Frontal cortex (tissue), 4 donors: ENCODE measurements at places on chromosomes 6 and 20. TPM values are rescaled to one million over a fixed set of nuclear protein-coding genes. Genes with fewer than 3 reads are reported as not detected.

- no peak for DNase-seq
These were observed 91.7 kb downstream of the GJA10 start for GRCh38 chr6:89985751-89986493.

- DNase-seq, result no peak
These were observed 449.2 kb downstream of the GJA1 start for GRCh38 chr6:121884620-121885019.

GRCh38 chr6:39203436-39204159 is 25.7 kb downstream of the KCNK5 start:
- no peak for DNase-seq

Gene REM1
- not detected for total RNA-seq

- DNase-seq, result no peak
These were observed 16.7 kb upstream of the PDYN start for GRCh38 chr20:2010533-2010932.

- DNase-seq, result no peak
These were observed 144.2 kb downstream of the BTBD9 start for GRCh38 chr6:38495518-38495917.

Gene WASF1
- total RNA-seq, result 63.2 TPM

DNA sequence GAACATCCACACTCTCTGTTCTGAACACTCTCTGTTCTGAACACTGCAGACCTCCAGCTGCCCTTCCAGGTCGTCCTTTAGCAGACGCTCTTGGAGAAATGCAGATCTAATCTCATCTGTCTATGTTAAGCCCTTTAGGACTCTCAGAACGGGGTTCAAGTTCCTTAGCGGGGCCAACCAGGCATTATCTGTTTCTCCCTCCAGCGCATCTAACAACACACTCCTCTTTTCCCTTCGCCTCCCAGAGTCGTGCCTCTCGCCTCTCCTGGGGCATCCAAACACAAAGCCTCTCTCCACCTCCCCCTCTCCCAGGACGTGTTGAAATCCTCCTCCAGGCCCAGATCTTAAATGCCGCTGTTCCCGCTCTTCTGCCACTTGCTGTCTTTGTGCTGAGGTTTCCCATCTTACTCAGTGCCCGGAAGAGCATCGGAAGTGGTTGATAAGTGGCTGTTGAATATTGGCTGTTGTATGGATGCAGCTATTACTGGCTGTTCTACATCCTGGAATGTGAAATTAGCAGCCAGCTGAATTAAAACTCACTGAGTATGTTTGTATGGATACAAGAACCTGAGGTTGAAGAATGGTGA is 108.4 kb upstream of the GGTLC1 start:
- no peak for DNase-seq

DNA sequence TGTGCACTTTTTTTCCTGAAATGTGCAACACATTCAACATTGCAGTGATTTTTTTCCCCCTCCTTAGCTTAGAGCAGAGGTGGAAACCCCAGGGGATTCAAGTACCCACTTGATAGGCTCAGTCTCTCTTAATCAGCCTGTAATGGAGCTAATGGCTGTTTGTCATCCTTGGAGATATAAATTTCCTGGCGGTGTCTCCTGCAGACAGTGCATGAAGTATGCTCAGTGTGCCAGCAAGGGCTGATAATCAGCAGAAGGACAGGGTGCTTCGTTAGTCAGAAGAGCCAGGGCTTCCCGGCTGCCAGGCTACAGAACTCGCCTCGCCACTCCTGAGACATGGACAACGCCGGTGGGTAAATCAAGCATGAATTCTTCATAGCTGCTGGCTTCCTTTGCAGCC is 69.8 kb upstream of the PHACTR2 start:
- DNase-seq, result no peak
